ENCODE measurements at places on chromosomes 6 and 20. TPM values are rescaled to one million over a fixed set of nuclear protein-coding genes. Genes with fewer than 3 reads are reported as not detected.

The ADAM33 gene
- total RNA-seq = 80.4 TPM

The TTLL9 gene
- total RNA-seq = not detected

The TXLNB gene
- 0.07 TPM for total RNA-seq

The LY86 gene
- total RNA-seq = not detected

The RNF144B gene
- total RNA-seq = 2.4 TPM

The GPX5 gene
- not detected for total RNA-seq

The AVP gene
- not detected for total RNA-seq

DNA sequence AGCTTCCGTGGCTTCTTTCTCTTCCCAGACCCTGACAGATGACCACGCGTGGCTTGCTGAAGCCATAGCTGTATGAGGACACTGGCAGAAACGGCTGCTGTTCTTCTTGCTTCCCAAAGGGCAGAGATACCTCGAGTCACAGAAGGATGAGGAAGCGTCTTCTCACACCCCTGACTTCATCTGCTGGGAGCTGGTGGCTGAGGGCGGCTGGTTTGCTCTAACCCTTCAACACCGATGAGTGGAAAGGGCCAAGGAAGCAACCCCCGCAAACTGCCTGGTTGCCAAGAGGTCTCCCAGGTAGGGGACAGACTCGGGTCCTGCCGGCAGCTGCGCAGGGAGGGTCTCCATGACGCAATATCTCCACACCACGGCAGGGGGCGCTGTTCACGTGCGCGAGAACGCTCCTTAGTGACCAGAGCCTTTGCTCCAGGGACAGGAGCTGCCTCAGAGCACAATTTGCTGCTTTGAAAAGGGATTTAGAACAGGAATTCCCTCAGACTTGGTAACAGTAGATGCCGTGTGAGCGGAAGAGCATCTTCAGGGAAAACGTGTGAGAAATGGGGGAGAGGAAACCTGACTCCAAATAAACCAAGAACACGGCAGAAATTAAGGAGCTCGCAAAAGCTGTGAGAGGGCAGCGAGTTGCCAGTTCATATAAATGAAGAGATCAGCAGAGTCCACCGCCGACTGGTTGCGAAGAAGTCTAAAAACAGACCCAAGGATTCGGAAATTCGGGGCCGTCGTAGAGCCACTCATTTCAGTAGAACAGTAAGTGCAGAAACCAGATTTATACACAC, 80.2 kb downstream of the ERMARD start:
- no peak for DNase-seq

- DNase-seq = no peak
Measured at GRCh38 chr6:1611572-1612298, 2.0 kb downstream of the FOXC1 start.

- no peak for DNase-seq
Measured at GRCh38 chr6:81031416-81031815, 721.1 kb downstream of the TENT5A start.

- DNase-seq = no peak
Measured at GRCh38 chr6:24672620-24673182, 5.8 kb downstream of the ACOT13 start.

DNA sequence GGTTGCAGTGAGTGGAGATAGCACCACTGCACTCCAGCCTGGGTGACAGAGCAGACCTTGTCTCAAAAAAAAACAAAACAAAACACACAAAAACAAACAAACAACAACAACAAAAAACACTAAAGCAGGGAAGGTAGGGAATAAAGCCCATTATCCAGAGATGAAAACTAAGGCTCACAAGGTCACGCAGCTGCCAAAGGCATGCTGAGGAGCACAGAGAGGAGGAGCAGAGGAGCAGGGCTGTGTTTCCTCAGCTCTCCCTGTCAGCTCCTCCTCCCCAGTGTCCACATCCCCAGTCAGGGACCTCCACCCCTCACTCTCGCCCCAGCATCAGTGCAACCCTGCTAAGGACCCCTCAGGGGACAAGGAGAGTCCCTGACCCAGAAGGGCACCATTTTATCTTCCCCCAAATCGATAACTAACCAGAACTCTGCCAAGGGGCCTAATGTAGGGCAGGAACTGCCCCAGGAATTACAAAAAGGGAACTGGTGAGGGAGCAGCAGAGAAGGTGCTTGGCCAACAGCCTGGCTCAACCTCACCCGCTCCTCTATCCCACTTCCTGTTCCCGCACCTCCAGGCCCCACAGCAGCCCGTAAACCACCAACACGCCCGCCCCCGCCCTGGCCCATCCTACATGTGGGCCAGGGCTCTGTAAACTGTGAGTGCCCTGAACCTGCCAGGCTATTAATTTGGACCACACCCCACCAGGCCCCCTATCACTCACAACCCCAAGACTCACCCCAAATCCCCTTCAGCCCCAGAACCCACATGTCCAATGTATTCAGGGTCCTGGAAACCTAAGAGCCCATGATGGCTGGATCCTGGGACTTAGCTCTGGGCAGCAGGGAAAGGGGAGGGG, 9.0 kb downstream of the TEAD3 start:
- DNase-seq = peak; percentile 38

DNA sequence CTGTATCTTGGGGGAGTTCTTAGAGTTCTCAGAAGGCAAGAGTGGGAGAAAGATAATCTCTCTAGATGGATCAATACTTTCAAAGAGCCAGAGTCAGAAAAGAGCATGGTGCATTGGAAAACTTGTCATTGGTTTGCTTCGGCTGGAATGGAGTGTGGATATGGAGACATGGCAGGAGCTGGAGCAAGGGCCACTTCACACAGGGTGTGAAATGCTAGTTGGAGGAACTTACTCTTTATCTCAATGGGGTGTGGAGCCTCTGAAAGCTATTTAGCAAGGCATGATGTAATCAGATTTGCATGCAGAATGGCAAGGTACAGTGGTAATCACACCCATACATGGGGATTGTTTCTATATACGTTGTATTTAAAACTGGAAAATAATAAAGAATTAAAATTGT, 31.5 kb upstream of the PAQR8 start:
- no peak for DNase-seq

GRCh38 chr6:141248021-141248799, 884.5 kb upstream of the GJE1 start:
- no peak for DNase-seq

- no peak for DNase-seq
Measured at GRCh38 chr20:58111310-58112016, 117.0 kb downstream of the ANKRD60 start.

DNA sequence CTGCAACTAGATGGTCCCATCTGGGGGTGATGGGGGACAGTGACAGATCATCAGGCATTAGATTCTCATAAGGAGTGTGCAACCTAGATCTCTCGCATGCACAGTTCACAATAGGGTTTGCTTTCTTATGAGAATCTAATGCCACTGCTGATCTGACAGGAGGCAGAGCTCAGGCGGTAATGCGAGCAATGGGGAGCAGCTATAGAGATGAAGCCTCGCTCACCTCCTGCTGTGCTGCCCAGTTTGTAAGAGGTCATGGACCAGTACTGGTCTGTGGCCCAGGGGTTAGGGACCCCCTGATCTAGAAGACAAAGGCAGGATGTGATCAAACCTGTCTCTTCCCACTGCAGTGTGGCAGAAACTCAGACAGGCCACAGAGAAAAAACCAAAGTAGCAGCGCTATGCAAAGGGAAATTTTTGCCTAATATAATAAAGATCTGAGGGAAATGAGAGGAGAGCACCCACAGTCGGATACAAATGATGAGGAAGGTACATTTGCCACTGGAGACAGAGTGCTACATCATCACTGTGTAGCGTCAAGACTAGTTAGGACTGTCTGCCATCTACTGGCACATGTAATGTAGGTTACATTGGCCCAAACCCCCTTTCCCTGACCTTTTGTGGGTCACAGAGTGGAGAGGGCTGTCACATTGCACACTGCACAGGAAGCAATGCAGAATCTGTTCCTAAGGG, 4.1 kb upstream of the LY86 start:
- no peak for DNase-seq

GRCh38 chr6:44388135-44388487, 605 bp downstream of the CDC5L start:
- no peak for DNase-seq

DNA sequence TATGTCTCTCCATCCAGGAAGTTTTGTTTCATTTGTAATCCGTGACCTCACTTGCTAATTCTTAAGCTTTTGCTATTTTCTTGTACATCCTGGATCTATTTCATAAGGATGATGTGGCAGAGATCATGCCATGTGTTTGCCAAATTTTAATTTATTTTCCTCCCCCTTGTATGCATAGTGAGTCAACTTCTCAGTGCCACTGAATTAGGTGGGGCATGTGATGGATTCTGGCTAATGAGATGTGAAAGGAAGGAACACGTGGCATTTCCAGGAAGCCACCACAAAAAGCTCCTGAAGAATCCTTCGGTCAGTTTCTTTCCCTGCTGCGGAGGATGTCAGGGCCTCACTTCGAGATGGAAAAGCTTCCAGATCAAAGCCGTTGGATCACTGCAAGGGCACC, 86.2 kb upstream of the PRL start:
- DNase-seq = no peak

DNA sequence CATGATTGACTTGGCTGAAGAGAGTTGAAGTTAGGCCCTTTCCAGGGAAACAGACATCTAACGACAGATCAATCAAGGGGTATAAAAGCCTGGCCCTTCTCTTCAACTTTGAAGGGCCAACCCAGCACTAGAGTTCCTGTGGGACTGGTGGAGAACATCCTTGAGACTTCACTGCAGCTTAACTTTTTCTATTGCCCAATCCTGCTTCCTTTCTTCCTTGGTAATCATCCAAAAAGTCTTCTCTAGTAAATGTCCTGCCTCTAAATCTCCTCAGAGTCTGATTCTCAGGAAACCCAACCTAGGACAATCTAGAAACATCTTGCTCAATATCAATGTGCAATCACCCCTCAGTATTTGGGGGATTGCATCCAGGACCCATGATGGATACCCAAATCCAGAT, 1.9 kb downstream of the MKKS start:
- no peak for DNase-seq

DNA sequence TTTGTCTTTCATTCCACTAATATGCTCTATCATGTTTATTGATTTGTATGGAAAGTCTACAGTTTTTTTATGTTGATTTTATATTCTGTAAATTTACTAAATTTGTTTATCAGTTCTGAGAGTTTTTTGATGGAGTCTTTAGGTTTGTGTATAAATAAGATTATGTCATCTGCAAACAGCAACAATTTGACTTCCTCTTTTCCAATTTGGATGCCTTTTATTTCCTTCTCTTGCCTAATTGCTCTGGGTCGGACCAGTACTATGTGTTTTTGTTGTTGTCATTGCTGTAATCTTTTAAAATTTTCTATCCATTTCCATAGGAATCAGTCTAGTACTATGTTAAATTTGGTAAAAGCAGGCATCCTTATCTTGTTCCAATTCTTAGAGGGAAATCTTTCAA, 31.5 kb upstream of the POLR1H start:
- DNase-seq = no peak

- no peak for DNase-seq
Measured at GRCh38 chr6:126118058-126118755, 131.9 kb downstream of the TRMT11 start.

GRCh38 chr6:14754751-14755513, 490.9 kb upstream of the JARID2 start:
- DNase-seq = no peak

DNA sequence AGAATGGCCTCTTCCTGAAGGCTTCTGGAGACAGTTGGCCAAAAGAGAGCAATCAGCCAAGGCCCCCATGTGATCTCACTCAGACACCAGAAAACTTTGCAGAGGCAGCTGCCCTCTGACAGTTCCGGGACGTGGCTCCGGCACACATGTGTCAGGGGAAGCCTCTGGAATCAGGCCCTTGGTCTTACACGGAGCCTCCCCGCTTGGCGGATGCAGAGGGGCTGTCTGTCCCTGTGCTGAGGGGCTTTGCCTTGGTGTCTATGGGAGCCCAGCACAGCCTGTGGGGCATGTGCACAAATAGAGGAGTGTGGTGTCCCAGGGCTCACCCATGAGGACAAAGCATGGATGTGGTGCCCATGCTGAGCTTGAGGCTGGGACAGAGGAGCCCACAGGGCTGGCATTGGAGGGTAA, 13.8 kb downstream of the SIGLEC1 start:
- no peak for DNase-seq

DNA sequence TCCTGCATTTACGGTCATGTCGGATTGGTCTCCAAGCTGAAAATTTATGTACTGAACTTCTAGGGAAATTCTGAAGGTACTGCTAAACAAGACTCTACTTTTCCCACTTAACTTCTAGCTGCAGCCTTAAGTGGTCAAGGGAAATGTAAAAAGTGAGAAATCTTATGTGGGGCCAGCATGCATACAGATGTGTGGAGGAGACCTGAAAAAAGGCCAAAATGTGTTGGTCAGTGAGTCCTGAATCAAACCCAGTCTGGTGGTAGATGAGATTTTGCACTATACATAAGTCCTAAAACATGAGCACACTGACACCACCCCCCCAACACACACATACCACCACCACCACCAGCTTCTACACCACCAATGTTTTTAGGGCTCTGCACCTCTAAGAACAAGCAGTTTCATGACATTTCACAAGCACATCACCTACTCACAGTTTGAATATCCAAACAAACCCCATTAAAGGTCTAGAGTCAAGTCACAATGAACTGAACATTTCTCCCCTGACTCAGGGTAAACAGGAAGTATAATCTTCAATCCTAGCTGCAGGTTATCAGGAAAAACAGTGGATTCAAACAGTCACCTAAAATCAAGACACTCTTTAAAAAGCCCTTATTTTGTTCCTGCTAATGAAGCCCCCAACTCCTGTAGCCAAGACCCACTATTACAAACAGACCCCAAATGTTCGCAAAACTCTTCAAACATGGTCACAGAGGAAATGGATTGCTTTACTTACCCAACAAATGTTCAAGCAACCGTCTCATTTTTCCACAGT, 1.6 kb downstream of the ZMYND8 start:
- no peak for DNase-seq

Data from HFFc6 (cell line).